ENCODE measurements at places on chromosomes 12 and 14. TPM values are rescaled to one million over a fixed set of nuclear protein-coding genes. Genes with fewer than 3 reads are reported as not detected.
A peak's percentile ranks its signal among the peaks of the same experiment; 100 is the strongest.

DNA sequence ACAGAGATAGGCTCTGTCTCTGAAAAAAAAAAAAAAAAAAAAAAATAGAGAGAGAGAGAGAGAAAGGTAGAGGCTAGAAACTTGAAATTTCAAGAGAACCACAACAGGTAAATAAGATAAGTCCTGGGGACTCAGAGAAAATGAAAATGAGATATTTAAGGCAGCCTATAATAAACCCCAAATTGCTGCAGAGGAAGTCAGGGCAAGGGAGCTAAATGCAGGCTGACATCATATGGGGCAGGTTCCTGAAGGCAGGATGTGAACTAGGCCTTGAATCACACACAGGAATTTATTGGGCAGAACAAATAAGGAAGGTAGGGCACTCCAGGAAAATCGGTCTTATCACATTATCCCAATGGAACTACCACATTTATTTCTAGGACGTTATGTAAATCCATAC is 54.9 kb upstream of the NUDT4 start:
- DNase-seq, result no peak

DNA sequence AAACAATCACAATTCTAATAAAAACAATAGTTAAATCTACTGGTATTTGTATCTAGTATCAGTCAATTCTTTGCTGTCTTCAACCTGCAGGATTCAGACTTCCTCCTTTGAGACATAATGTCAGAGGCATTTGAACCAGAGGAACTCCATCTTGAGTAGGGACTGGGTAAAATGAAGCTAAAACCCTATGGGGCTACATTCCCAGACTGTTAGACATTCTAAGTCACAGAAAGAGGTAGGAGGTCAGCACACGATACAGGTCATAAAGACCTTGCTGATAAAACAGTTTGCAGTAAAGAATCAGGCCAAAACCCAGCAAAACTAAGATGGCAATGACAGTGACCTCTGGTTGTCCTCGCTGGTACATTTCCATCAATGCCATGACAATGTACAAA is 48.2 kb upstream of the MAP3K9 start:
- no peak for DNase-seq

The POTEM gene
- not detected for polyA plus RNA-seq

DNA sequence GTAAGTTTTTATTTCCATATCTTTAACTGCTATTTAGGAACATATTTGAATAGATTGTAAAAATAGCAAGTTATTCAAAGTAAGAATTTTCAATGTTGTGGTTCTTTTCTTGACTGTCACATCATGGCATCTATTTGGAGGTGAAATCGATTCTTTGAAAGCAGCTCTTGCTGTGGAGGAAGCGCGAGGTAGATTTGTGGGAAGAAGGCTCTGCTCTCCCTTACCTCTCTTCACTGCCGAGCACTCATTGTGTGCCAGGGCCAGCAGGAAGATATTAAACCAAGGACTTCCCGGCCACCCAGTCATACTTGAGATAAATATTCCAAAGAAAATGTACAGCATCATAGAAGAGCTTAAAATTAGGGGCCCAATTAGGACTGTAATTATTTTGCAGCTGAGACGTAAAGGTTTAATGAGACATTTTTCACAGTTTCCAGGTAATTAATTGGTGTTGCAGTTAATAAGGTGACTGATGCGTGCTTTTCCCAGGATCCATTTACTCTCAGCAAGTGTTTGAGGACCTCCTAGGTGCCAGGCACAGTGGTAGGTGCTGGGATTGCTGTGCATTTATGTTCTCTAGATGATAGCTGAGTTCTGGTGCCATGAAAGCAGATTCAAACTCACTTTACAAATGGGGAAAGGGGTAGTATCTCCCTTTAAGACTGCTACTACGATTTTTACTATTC is 89.2 kb upstream of the DYNC1H1 start:
- no peak for DNase-seq

- peak; percentile 29 for DNase-seq
Observed at GRCh38 chr12:85076688-85077430, 40.7 kb downstream of the LRRIQ1 start.

Measured in large intestine (tissue), 12 donors.